ENCODE measurements at places on chromosomes 5 and 9.

DNA sequence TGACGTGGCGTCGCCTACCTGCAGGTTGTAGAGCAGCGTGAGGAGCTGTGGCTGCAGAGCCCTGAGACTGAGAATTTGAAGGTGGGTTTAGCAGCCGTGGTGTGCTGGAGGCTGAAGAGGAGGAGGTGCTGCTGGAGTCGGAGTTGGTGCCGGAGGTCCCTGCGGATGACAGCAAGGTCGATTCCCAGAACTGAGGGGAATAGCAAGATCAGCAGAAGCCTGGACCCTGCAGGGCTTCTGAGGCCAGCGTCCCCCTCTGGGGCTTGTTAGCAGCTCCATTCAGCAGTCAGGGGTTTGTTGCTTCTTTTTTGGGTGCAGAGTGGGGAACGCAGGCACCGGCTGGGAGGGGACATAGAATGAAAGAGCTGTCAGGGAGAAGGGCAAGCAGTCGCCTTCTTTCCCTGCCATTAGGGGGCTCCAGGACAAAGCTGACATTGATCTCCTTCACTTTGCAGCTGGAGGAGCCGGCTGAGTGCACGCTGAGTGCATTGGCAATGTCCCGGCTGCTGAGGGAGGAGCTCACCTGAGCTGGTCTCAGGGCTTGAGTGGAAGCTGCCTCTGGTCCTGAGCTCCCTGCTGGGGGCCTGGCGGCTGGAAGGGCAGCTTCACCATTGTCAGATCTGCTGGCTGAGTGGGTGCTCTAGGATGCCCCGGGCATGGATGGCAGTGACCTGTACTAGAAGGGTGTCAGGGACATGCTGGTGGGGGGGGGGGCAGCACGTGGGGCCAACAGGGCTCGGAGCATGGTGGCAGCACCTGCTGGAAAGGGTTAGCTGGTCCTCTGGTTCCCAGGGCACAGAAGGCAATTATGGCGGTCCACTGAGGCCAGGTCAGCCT lies 20.8 kb downstream of the OBP2B start:
- DNase-seq: no peak

DNA sequence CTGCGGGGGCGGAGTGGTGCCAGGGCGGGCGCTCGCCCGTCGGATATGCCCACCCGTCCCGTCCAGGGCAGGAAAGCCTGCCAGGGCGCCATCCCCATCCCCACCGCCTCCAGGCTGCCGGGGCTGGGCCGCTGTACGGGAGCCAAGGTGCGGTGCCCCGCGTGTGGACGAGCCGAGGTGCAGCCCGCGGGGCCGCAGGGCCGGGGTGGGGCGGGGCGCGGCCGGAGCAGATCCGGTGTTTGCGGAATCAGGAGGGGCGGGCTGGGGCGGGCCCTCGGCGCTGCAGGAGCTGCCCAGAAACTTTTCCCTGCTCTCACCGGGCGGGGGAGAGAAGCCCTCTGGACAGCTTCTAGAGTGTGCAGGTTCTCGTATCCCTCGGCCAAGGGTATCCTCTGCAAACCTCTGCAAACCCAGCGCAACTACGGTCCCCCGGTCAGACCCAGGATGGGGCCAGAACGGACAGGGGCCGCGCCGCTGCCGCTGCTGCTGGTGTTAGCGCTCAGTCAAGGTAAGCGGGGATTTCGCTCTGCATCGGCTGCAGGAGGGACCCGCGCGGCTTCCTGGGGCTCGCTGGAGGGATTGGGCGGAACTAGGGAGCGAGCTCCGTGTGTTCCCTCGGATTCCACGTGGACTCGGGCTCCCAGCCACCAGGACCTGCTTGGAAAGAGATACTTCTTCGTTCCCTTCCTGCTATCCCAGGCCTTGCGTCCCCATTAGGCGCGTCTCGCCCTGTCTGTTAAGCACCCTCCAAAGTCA lies at the start of gene ITGA2:
TSS of gene ITGA2 (plus strand) at position 328 of the 756 bp plus-strand sequence. CDS start at position 445, 117 bp downstream.
- peak; percentile 14 for DNase-seq

GRCh38 chr9:68694125-68694524 lies 10.9 kb upstream of the PIP5K1B start:
- DNase-seq: no peak

DNA sequence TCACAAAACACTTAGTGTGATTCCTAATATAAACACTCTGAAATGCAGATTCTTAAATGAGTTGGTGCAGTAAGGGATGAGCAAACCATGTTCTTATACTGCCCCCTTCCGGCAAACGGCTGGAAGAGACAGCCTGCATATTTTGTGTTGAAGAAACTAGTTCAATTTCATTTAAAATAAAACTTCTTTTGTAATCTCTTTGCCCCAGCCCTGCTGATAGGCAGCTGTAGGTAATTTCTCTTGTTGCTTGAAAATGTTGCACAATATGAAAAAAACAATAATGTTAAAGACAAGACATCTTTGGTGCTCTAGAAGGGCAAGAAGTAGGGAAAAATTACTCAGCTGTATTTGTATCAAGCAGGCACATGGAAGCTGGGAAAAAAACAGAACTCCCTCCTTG lies 89.7 kb upstream of the CCNG1 start:
- DNase-seq: peak; percentile 2

GRCh38 chr9:71303351-71303750 lies 181.9 kb upstream of the TRPM3 start:
- DNase-seq: no peak

DNA sequence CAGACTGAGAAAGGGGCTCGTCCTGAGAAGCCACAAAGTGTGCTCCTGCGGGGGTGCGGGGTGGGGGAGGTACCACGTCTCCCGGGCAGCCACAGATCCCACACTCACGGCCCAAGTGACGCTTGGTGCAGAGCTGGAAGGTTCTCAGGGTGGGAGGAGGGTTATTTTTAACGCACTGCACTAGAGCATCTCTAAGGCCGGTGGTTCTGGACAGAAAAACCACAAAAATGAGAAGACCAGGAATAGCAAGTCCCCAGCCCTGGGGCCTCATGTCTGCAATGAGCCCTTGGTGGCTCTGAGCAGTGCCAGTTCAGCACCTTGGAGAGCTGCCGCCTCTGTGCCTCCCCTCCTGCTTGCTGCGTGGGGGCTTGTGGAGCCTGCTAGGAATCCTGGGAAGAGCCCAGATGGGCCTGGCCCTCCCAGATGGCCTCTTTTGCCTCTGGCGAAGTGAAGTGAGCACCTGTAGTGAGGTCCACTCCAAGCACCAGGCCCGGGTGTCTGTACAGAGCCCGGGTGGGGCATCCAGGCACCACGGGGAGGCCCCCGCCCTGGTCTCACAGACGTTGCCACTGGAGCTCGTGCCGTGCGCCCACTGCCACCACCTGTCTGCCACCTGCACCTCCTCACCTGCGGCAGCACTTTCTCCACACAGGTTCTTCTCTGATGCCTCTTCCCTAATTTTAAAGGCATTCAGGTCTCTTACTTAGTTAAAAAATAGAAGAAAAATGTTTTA lies 48.9 kb upstream of the CACNA1B start:
- no peak for DNase-seq

DNA sequence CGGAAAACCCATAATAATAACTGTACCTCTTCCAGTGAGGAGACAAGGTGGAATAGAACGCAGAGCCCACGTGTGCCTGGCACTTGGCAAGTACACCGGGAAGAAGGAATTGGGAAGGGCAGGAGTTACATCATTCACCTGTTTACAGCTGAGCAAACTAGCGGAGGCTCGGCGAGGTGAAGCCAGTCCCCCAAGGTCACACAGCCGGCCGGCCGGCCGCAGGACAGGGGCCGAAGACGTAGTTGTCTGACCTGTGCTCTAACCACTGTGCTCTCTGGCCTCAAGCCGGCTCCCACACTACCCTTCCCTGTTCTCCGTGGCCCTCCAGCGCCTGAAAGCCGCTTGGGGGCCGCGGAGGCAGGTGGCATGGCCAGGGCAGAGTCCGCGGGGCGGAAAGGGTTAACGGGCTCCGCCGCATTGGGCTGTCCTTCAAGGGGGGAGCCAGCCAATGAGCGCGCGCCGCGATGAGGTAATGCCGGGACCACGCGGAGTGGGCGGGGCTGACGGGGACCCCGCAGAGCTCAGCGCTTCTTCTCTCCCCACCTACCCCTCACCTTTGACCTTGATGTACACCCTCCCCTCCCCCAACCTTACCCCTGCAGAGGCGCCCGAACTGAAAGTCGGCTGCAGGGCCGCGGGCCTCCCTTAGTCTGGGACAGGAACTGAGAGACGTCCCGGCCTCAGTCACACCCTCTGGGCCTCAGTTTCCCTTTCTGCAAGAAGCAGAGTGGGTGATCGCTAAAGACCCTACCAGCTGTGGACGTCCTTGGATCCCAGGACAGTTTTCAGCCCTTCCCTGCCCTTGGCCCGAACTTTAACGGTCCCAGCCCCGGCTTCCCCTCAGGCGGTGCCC lies 125.1 kb downstream of the C9orf50 start:
- DNase-seq: peak; percentile 85

All from stimulated activated naive CD4-positive, alpha-beta T cell treated with Interleukin-2 at 50 U/mL for 16 hours (primary cell).